Stimulated activated CD4-positive, alpha-beta T cell treated with anti-CD3 and anti-CD28 coated beads, Interleukin-2, amount 100 ng/mL, for 4 hours (primary cell): ENCODE measurements at places on chromosomes 7 and 10.

DNA sequence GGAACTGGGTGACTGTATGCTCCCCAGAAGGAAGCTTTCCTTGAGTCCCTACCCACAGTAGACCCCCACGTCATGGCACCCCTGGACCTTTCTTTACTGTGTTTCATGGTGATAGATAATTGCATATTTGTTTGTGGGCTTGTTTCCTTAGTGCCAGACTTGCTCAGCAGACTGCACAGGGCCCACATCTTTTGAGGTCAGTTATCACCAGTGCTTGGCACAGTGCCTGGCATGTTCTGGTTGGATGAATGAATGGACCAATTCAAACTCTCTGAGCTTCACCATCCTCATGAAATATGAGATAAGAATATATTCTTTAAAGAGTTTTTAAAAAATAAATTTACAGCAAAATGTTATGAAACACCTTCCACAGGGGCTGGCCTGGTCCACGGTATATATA, 78.4 kb upstream of the EMX2 start:
- no peak for DNase-seq

GRCh38 chr7:36273836-36274235, 115.8 kb upstream of the ANLN start:
- DNase-seq: no peak

DNA sequence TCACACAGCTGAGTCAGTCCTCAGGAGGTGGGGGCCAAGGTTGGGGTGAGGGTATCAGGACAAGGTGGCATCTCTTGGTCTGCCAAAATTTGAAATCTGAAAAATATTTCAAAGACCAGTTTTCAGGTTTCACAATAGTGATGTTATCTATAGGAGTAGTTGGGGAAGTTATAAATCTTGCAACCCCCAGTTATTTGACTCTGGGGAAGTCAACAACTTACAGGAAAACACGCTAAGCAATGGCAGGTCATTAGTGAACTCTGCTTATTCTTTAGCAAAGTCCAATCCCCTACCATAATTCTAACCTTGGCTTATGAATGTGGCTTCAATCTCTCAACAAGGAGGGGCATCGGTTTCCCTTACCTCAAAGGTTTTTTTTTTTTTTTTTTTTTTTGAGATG, 94.9 kb downstream of the MARCHF5 start:
- no peak for DNase-seq

GRCh38 chr10:23174074-23174976, 17.8 kb upstream of the PTF1A start:
- DNase-seq: no peak

- no peak for DNase-seq
Observed at GRCh38 chr7:1085910-1086421, 1.9 kb upstream of the GPER1 start.

DNA sequence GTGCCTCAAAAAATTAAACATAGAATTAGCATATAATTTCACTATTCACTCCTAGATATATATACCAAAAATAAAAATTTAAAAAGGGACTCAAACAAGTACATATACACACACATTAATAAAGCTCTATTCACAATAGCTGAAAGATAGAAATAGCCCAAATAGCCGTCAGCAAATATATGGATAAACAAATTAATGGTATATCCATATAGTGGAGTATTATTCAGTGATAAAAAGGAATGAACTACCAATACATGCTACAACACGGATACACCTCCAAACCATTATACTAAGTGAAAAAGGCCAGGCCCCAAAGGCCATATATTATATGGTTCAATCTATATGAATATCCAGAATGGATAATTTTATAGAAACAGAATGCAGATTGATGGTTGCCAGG, 414.6 kb upstream of the LRGUK start:
- no peak for DNase-seq

GRCh38 chr7:140625908-140626868, 14.4 kb downstream of the DENND2A start:
- no peak for DNase-seq

DNA sequence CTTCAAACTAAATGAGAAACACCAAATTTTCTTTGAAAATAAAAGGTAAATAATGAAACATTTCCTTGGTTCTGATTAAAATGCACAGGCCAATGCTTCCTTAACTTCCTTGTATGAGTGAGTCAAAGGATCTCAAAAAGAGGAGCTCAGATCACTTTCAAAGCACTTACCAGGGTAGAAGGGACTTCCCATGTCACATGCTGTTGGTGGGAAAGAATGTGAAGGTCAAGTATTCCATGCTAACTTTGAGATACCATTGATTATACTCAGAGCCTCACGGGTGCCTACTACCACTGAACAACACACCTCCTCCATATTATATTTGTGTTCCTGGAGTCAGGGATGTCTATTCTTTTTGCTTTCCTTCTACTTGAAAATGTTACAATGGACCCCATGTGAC, 233.5 kb upstream of the KIAA1217 start:
- DNase-seq: no peak
